ENCODE measurements at places on chromosomes 3 and 15.

GRCh38 chr15:101651554-101652097 lies 555 bp downstream of the TM2D3 start:
- no peak for DNase-seq

DNA sequence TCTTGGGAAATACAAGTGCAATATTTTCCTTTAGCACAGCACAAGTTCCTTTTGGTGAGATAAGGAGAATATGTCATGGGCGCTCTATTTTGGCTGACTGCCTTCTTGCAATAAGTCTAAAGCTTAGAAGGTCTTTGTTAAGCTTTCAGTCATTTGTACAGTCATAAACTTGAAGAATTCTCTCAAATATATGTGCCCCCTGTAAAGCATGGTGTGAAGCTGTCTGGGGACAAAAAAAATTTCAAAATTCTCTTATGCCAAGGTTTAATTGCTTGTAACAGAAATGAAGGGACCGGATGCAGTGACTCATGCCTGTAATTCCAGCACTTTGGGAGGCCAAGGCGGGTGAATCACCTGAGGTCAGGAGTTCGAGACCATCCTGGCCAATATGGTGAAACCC lies 21.7 kb upstream of the ARID3B start:
- DNase-seq = no peak

GRCh38 chr15:28112962-28113361 lies 13.8 kb upstream of the OCA2 start:
- no peak for DNase-seq

GRCh38 chr3:44105571-44105970 lies 136.1 kb upstream of the TOPAZ1 start:
- DNase-seq = no peak

DNA sequence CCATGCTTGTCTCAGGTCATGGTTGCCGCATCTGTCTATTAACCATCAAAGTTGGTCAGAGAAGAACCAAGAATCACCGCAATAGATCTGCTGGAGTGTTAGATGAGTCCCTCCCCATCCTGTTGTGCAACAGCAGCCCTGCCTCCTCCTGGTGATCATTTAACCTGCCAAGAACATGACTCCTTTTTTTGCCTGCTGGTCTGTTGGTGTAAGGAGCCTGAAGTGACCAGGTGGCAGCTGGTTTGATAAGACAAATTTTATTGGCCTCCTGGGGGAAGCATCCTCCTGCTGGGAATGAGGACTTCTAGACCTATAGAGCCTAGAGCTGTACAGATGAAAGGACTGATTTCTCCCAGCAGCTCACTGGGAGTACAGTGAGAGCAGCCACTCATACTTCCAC lies 43.5 kb upstream of the RAF1 start:
- no peak for DNase-seq

DNA sequence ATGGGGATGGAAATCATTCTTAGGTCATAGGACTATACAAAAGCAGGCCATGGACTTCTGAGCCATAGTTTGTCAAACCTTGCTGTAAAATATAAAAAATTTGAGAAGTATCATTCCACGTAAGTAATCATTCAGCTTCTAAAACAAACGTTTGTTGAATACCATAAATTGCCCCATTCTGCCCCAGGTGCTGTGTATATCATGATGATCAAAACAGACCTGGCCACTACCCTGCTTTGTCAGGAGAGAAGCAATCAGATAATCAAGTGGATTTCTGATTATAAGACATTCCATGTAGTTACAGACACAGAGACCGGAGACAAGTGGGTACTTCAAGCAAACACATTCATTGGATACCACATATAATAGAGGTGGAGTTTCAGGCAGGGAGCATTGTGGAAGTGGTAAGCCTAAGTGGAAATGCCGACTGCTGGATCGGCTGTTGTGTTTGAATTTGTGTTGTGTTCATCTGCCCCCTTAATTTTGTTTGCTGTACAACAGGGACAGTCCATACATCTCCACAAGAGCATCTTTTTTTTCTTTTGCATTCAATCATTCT lies 61.7 kb downstream of the TGFBR2 start:
- no peak for DNase-seq

- no peak for DNase-seq
Measured at GRCh38 chr3:152772674-152773225, 62.2 kb upstream of the P2RY1 start.

DNA sequence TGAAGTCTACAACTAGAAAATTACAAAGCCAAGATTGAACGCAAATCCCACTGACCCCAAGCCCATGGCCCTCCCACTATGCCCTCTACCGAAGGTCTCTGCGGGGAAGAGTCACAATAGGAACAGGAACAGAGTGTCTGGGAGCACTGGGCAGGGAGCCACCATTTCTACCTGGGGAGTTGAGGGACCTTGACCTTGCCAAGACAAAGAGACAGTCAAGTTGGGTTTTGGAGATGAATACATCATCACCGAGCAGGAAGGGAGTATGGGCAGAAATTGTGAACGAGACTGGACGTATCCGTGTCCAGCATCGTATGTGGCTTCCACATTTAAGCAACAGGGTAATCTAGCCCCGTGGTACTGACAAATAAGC lies 30.8 kb upstream of the BFSP2 start:
- no peak for DNase-seq

DNA sequence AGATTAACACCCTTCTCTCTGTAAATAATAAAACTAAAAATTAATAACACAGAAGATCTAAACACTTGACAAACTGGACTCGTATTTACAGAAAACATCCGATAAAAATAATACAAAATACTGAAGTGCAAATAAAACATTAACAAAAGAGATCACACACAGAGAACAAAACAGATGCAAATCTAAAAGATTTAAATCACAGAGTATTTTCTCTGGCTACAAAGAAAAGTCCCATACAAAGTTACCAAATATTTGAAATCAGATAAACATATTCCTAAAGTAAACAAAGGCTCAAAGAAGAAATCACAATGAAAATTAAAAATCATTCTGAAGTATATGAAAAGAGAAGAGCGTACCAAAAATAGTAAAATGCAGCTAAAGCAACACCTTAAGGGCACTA lies 42.5 kb downstream of the TBL1XR1 start:
- no peak for DNase-seq

- DNase-seq = no peak
Measured at GRCh38 chr3:184262764-184263179, 1.4 kb upstream of the CAMK2N2 start.

GRCh38 chr15:69237718-69238117 lies 61.0 kb upstream of the PAQR5 start:
- DNase-seq = no peak

GRCh38 chr3:179825527-179826246 lies 172.8 kb downstream of the USP13 start:
- DNase-seq = no peak

GRCh38 chr15:45468294-45468693 lies 54.3 kb downstream of the SLC30A4 start:
- no peak for DNase-seq

- DNase-seq = no peak
Measured at GRCh38 chr3:168545591-168545990, 449.9 kb upstream of the GOLIM4 start.

DNA sequence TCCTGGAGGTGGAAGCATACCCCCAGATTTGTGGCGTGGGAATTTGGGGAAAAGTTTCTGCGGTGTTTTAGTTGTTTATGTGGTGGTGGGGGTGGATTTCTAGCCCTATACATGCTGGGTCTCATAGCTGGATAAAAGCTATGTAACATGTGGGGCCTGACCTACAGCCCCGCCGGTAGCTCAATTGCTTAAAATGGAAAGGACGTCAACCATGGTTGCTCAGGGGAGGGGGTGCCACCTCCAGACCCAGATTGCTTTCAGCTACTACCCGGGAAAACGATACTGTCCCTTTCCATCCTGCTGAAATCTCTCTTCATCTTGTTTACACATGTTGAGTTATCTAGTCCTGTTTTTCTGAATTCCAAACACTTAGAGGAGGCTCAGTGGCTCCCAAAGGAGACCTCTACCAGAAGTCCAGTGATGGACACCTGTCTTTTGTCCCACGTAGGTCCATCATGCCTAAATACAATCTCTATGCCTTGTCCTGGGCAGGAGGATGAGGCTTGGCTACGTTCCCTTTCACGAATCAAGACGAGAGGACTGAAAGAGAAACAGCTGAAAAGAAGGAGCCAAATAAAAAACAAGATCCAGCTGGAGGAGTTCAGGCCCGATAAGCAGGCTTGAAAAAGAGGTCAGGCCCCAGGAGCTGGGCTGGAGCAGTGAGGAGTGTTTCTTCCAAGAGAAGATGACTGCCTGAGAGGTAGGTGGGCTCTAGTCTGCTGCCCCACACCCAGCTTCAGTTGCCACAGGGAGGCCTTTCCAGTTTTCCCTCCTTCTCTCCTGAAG lies 72.1 kb upstream of the TPRG1 start:
- no peak for DNase-seq

- DNase-seq = no peak
Measured at GRCh38 chr3:172065527-172065926, 26.1 kb downstream of the FNDC3B start.

DNA sequence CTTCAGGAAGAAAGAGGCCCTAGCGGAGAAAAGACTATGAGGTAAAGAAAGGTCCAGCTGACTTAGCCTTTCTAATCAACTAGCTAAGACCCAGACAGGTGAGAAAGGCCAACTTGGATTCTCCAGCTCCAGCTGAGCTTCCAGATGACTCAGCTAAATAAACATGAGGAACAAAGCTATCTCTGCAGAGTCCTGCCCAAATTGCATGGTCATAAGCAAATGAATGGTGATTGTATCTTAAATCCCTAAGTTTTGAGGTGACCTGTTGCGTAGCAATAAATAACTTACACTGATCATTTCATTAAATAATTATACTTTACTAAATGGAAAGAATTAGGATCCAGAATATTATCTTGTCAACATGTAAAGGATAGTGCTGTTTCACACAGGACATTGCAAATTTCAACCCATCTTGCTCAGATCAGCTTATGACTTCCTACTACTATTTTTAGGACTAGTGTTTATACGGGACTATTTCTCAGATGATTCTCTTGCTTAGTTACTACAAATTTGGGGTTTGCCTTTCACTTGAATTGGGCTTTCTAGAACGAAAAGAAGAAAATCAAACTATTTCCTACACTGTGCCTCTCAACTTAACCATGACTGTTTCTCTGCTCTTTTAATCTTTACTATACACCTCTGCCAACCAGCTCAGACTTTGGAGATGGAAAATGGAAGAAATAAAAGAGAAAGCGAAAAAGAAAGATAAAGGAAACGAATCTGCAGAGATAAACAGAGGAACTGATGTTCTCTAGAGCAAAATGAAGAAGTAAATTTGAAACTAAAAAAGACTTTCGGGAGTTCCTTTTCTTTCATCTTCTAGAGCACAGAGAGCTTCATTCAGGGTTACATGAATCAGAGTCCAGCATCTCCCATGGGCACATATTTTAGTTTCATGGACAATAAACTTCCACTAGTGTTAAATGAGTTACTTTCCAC lies 6.6 kb upstream of the ADGRG7 start:
- peak; percentile 50 for DNase-seq

DNA sequence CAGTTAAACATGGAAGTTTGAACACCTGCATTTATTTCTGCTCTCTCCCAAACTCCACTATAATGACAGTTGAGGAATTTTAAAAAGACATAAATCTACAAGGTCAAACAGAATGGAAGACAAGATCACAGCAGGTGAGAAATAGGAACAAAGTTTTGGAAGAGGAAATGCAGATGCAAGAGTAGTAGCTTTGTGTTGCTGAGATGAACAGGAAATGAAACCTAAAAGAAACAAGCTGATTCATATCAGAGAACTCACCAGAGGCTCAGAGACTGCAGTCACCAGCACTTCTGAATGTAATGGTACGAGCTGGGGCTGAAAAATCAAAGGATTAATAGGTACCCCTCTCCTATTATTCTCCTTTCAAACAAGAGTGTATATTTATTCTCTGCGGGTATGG lies 459.9 kb downstream of the RAP2B start:
- no peak for DNase-seq

DNA sequence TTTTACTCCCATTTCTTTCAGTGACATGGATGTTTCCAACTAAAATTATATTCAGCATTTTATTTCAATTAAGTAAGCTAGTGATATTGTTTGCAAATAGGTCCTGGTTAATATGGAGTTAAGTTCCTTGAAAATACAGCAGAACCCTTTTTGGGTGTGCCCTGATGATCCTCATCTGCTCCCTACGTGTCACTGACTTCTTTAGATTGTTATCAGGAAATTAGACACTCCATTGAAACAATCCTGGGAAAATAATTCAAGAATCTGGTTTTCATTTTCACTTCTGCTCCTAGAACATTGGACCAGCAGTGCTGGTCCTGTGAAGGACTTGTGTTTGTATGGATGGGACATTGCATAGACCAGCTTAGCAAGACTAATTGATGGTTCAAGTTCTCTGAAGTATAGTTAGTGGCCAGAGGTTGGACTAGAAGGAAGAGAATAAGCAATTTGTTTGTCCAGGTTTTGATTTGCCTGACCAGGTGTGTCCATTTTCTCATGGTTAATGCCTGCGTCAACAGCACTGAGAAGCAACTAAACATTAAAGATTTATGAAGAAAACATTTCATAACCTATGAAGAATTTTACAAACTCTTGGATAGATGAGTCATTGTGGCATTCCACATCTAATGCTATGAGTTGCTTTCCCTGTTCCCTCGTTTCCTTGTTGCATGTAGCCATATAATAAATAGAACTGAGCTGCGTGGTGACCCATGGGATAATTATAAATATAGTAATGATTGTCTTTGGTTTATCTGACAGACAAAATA lies 95.8 kb downstream of the ZPLD1 start:
- no peak for DNase-seq

DNA sequence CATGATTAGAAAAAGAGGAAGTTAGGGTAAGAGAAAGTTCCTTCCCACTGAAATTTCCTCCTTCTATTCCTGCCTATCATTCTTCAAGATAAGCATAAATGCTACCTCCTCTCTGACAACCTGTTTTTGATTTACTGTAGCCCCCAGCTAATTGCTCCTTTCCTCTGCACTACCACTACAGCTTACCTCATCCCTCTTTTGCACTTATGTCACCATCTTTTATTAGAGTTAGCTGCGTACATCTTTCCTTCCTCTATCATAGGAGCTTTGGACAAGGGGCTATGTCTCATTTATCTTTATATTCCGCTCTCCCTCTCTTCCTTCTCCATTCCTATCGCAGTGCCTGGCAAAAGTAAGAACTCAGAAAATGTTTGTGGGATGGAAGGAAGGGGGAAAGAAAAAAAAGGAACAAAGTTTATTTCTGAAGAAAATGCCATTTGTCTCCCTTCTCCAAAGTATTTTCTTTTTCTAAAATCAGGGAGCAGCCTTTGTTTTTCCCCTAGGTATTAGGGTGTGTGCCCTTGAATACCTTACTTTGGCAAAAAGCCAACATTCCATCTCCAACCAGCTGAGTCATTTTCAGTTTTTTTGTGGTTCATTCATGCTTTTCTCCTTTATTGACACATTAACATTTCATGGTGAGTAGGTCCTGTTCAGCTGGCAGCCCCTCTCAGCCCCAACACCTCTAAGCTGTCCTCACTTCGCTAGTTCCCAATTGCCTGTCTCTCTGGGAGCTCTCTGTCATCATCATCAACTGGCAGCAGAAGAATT lies 87.6 kb upstream of the SOX2 start:
- DNase-seq = no peak

GRCh38 chr15:78012643-78013077 lies 64.9 kb downstream of the TBC1D2B start:
- no peak for DNase-seq

GRCh38 chr3:160885791-160886286 lies 129.8 kb downstream of the PPM1L start:
- no peak for DNase-seq

Measured in naive B cell (primary cell).